PC-3 (cell line): ENCODE measurements at places on chromosomes 2 and 18. TPM values are rescaled to one million over a fixed set of nuclear protein-coding genes. Genes with fewer than 3 reads are reported as not detected.

Gene ICOS
- not detected in 2 replicates for total RNA-seq

Gene ZC3H6
- total RNA-seq = 1.3 TPM in 2 replicates

Gene AKAIN1
- total RNA-seq = not detected in 2 replicates

Gene ARHGAP25
- not detected in 2 replicates for total RNA-seq

Gene MOB1A
- total RNA-seq = 51.6 and 69.8 TPM in 2 replicates

Gene TMEM131
- total RNA-seq = 21.1 and 27.2 TPM in 2 replicates

Gene ALPP
- total RNA-seq = 8.6 and 14.4 TPM in 2 replicates

Gene FAM117B
- total RNA-seq = 2.2 and 3.6 TPM in 2 replicates

Gene TXNDC2
- 0.87 TPM in 1 of 2 replicates, not detected in the other for total RNA-seq

Gene FZD7
- 4.8 and 5.5 TPM in 2 replicates for total RNA-seq

Gene OSR1
- total RNA-seq = 30.6 and 33.5 TPM in 2 replicates

Gene POTEJ
- not detected in 2 replicates for total RNA-seq

Gene SERPINB11
- not detected in 2 replicates for total RNA-seq
